ENCODE measurements at places on chromosomes 3 and 15.

GRCh38 chr3:38471260-38471857 lies 17.7 kb downstream of the ACVR2B start:
- no peak for DNase-seq

- no peak for DNase-seq
Measured at GRCh38 chr3:186121968-186122367, 13.1 kb upstream of the ETV5 start.

GRCh38 chr3:54845551-54845950 lies 82.3 kb downstream of the LRTM1 start:
- no peak for DNase-seq

GRCh38 chr15:96746665-96747064 lies 416.2 kb downstream of the NR2F2 start:
- no peak for DNase-seq

DNA sequence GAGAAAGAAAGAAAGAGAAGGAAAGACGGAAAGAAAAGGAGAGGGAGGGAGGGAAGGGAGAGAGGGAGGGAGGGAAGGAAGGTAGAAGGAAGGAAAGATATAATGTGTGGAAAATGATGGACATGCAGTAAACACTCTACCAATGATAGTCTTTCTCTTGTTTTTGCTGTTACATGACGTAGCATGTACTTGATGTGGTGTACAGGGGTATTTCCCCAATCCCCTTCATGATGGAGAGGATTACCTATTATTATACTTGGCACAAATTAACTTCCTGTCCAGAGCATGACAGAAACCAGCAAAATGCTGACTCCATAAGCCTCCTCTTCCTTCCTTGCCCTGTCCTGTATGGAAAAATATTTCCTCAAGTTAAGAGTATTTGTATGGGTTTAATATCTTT lies 124.4 kb downstream of the B3GALNT1 start:
- no peak for DNase-seq

GRCh38 chr3:137866001-137866400 lies 101.9 kb downstream of the SOX14 start:
- DNase-seq = no peak

- no peak for DNase-seq
Measured at GRCh38 chr15:29699791-29700190, 122.5 kb downstream of the TJP1 start.

- no peak for DNase-seq
Measured at GRCh38 chr3:197186887-197187588, 111.4 kb downstream of the DLG1 start.

DNA sequence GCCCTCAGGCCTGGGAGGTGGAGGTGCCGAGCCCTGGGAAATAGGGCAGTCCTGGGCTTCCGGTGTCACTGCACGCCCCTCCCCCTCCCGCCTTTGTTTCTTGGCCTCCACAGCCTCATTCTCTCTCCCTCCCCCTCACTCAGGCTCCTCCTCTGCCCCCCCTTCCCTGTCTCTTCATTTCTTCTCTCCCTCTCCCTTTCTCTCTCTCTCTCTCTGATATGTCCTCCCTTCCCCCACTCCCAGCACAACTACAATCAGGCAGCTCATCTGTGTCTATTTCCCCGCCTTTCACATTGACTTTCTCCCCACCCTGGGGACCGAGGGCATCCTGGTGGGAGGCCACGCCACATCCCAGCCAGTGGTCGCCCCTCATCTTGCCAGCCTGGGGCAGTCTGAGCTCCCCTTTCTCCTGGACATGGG lies 40.2 kb downstream of the IDH2 start:
- DNase-seq = no peak

DNA sequence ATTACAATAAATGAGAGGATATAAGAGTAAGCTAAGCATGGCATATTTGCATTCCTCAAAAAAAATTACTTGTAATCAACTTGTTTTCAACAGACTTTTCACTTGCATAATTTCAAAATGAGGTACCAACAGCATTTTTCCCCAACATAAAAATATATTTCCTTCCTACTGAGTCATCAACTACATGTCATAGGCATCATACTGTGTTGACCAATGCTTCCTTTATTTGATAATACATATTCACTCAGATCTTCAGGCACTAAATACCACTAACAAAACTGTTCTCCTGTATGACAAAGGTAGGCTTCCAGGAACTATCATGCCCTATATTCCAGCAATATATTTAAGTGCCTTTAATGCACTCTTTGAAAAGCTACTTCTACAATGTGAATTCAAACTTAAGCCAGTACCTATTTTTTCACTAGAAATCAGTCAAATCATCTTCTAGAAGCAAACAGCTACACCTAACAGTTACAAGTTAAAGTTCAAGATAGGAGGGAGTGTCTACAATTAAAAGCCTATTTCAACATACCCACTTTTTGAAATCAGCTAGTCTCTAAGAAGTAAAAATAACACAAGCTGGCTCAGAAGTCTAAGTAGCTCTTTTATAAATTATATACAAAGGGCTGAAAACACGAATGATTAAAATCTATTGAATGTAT lies 11.3 kb downstream of the ADAM10 start:
- no peak for DNase-seq

DNA sequence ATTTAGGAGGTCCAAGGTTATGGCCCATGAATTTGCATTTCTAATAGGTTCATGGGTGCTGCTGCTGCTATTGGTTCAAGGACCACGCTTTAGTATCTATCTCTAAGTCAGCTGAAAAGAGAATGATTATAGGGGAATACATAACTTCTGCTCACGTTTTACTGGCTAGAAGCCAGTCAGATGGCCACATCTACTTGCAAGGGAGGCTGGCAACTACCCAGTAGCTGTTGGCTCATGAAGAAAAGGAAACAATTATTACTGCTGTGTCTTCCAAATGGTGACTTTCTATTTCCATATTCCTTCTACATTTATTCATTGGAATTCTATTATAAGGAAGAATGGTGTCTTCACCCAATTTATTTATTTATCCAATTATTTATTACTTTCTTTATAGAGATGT lies 54.2 kb downstream of the SLC25A36 start:
- no peak for DNase-seq

GRCh38 chr3:14209581-14210289 lies 31.1 kb downstream of the LSM3 start:
- DNase-seq = no peak

GRCh38 chr3:53139906-53140846 lies 9.9 kb upstream of the RFT1 start:
- no peak for DNase-seq

DNA sequence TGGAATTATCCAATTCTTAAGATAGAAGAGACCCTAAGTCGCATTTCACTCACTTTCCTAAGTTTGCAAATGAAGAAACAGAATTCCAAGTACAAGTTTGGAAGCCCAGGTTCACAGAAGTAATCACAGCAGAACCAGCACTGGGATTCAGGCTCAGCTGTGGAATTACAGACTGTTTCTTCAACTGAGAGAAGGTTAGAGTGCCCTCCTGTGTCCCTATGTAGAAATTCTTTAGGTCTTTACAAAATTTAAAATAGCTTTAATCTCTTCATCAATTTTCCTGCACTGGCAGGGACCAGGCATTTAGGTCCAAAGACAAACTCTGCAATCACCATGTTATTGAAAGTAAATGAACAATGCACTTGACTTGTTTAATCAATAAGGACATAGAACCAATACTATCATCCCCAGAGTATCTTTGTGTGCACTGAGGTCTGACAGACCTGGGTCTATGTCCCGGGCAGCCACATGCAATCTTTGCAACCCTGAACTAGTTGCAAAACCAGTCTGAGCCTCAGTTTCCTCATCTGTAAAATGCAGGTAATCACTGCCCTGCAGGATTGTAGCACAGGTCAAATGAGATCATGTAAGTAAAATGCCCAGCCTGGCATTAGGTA lies 96.3 kb upstream of the ZBED2 start:
- no peak for DNase-seq

DNA sequence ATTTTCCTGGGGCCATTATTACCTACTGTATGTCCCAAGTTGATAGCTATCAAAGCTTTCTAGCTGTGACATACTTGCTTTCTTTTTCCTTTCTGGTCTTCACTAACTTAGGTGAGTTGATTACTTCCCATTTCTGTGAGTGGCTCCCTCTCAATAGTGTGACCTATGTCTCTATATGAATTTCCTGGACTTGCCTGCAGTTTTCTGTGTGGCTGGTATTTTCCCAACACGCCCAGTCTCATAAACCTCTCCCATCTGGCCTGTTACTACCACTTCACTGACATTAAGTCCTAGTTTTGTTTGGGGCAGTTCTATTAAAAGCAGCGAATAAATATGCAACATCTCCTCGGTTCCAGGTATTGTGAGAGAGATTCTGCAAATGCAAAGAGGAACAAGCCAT lies 671.2 kb downstream of the SI start:
- DNase-seq = no peak

DNA sequence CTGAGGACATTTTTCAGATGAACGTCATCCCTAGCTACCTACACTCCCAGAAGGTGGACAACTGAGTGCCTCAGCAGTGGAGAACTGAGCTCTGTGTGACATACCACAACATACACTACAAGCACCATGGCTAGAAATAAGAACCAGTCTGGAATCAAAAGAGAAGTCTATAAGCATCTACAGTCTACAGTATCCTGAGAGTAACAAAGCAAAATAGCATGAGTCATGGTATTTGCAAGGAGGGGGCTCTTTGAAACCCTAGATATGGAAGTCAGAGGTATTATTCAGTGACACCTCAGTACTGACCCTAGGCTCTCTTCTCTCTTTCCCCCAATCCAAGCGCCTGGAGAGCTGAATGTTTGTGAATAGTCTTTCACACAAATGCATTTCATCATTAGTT lies 87.5 kb downstream of the TNIK start:
- no peak for DNase-seq

- DNase-seq = no peak
Measured at GRCh38 chr3:193378706-193379105, at the start of gene ATP13A5. ATP13A5 (minus strand) TSS chr3:193378753; CDS start chr3:193378725, 28 bp downstream.

DNA sequence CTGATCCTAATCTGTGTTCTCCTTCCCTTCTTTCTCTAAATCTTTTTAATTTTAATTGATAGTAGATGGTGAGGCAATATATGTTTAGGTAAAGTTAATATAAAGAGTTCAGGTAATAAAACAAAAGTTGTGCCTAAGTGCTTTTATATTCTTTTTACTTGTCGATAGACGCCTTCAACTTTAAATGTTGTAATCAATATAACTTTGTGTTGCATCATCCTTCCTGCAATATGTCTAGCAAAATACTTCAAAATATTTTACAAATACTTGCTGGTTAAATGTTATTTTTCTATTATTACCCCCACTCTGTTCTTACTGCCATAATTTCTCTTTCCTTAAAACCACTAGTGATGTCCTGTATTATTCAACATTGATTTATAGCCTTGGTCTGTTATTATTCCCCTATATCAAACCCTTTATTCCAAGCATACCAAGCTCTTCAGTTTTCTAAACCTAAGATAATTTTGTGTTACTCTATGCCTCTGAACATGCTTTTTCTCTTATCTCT lies 92.4 kb downstream of the NAALADL2 start:
- no peak for DNase-seq

GRCh38 chr15:77060546-77060945 lies 10.4 kb downstream of the TSPAN3 start:
- DNase-seq = no peak

DNA sequence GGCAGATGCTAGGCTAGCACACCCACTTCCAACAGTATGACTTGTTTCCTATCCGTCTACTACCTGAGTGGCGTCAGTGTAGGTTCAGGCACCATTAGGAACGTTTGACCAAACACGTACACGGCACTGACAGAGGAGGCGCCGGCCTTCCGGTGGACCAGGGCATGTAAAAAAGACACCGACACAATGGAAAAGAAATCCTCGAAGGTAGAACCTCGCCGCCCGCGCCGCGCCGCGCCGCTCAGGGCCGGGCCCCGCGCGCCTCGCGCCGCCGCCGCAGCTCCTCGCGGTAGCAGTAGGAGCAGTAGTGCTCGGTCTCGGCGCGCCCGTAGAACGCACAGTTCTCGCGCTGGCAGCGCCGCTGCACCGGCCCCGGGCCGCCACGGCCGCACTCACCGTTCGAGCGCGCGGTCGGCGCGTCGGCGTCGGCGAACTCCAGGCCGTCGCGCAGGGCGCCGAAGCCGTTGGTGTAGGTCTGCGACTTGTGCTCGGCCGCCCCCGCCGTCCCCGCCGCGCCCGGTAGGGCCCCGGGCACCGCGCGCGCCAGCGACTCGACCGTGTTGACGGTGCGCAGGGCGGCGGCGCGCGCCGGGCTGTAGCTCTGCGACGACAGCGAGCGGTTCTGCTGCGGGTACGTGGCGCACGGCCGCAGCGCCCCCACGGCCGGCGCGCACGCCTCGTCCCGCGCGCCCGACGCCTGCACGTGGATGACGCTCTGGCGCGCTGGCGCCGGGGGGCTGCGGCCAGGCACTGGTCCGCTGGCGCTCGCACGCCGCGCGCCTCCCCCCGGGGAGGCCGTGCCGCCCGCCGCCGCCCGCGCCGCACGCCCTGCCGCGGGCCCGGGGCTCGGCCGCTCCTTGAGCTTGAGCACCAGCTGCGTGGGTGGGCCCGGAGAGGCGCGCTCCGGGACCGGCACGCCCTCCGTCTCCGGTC lies 156.7 kb downstream of the KLF13 start:
- DNase-seq = no peak

- DNase-seq = no peak
Measured at GRCh38 chr15:91268510-91268909, 168.5 kb downstream of the SV2B start.

- DNase-seq = no peak
Measured at GRCh38 chr15:31343831-31344230, 17.2 kb downstream of the KLF13 start.

DNA sequence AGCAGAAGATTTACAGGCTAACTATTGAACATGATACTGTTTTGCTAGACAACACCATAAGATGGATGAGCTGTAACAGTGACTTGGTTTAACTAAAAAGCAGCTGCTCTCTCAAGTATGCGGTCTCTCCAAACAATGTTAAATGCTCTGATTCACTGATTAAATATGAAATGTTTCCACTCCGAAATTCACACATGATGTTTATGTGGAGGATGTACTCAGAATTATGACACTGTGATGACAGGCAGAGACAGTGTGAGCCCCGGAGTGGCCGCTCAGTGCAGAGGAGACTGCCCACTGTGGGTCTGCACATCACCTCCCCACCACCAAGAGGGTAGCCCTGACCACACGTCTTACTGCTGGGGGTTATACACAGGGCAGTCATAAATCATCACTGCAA lies 83.9 kb upstream of the MEX3B start:
- no peak for DNase-seq

Data from mesothelial cell of epicardium (in vitro differentiated cells).